ENCODE measurements at places on chromosomes 7 and 10. TPM values are rescaled to one million over a fixed set of nuclear protein-coding genes. Genes with fewer than 3 reads are reported as not detected.

STAG3 gene
- 1.6 TPM for total RNA-seq

RPP38 gene
- total RNA-seq: 18.0 TPM

- DNase-seq: no peak
- H3K27ac ChIP-seq: no peak overlapping the region
- H3K4me3 ChIP-seq: no peak overlapping the region
- H3K4me1 ChIP-seq: peaks cover 4% of the 10 kb centered on the region
These were observed 97.2 kb upstream of the SEMA3A start for GRCh38 chr7:84291756-84292155.

- no peak for DNase-seq
- H3K4me1 ChIP-seq: no peaks in the 10 kb centered on the region
- no peak overlapping the region for H3K4me3 ChIP-seq
- no peak overlapping the region for H3K27ac ChIP-seq
These were observed 192.9 kb downstream of the EVX1 start for GRCh38 chr7:27435461-27435860.

POU6F2 gene
- total RNA-seq: 0.99 TPM

Measured in cardiac muscle cell (in vitro differentiated cells and primary cell).